Activated CD8-positive, alpha-beta memory T cell treated with anti-CD3 and anti-CD28 coated beads for 48 hours (primary cell): ENCODE measurements at places on chromosomes 1 and 21.

DNA sequence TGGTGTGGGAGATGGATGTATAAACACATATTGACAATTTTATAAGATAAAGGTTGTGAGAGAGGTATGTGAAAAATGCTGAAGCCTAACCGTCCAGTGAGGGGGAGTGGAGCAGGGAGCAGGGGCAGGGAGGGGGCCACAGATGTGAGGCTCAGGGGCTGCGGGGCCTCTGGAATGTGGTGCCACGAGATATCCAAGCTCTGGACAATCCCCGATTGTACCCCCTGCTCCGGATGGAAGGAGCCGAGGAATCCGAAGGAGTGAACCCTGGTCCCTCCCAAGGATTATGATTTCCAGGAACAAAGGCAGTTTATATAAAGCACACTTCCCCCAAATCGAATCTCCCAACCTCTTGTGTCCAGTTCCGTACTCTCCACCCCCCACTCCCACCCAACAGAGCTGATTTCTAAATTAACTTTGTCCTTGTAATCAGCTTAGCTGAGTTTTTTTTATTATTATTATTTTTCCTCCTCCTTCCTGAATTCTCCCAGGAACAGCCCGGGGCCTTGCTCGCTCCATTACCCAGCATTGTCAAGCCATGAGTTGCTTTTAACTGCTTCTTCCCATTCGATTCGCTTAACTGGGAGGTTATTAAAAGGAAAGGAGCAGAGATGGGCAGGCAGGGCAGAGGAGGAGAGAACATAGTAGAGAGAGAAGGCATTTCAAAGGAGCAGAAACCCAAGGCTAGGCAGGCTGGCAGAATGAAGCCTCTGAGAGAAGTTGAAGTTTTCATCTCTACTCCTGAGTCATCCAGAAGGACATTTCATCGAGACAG lies 9.4 kb downstream of the KIRREL1 start:
- DNase-seq, result no peak

DNA sequence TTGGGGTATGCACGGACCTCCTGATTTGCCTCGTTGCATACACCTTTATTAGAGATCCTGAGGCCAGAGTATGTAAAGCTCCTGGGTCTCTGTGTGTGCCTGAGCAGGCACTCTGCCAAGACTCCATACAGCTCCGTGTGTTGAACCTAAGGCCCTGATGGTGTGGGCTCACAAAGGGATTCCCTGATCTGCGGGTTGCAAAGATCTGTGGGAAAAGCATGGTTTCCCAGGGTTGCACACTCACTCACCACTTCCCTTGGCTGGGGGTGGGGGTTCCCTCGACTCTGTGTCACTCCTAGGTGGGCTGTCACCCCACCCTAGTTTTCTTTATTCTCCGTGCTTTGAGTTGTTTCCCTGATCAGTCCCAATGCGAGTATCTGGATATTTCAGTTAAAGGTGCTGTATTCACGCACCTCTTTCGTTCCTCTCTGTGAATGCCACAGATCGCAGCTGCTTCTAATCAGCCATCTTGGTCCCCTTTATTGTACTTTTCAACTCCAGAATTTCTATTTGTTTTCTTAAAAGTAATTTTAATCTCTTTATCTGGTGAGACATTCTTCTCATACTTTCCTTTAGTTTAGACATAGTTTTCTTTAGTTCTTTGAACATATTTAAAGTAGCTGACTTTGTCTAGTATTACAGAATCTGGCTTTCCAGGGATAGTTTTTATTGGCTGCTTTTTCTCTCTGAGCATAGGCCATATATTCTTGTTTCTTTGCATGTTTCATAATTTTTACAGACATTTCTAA lies 39.0 kb upstream of the F3 start:
- DNase-seq, result no peak

- DNase-seq, result no peak
Measured at GRCh38 chr1:245578308-245578707, 423.5 kb downstream of the KIF26B start.

GRCh38 chr1:83773059-83773458 lies 225.9 kb downstream of the TTLL7 start:
- no peak for DNase-seq

DNA sequence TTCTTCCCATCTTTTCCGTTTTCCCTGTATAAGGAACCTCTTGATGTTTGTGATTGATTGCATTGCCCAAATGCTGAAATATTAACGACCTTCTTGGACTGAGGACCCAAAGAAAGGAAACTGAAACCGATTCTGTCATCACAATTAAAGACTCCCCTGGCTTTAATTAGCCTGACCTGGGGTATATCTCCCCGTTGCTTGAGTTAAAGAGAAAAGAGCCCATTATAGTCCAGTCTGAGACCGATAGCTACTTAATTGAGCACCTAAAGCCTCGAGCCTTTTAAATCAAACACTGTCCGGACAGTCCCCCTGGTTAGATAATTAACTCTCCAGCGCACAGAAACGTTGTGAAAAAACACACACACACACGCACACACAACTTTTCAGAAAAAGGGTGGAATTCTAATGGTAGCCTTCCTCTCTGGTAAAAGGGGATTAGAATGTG lies 8.0 kb downstream of the LMO4 start:
- DNase-seq, result no peak
